ENCODE measurements at places on chromosomes 6 and 20. TPM values are rescaled to one million over a fixed set of nuclear protein-coding genes. Genes with fewer than 3 reads are reported as not detected.

DNA sequence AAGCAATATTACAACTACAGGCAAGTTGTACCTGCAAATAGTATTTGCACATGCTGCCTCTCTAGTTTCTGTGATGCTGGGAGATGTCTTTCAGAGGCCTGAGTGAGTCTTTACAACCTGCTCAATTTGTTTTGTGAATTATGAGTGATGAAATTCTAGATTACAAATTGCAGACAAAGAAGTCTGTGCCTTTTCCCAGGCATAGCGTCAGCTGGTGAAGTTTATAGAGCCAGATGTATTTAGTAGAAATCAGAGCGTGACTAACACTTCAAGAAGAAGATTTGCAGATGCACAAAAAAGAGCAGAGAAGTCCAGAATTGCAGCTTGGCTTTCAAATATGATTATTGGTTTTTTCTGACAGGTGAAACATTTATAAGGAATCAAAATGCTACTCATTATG, 289.9 kb downstream of the PLCB1 start:
- H3K4me3 ChIP-seq = no peak overlapping the region
- H3K27ac ChIP-seq = no peak overlapping the region
- no peaks in the 10 kb centered on the region for H3K27me3 ChIP-seq
- no peaks in the 10 kb centered on the region for H3K4me1 ChIP-seq
- H3K36me3 ChIP-seq = no peaks in the 10 kb centered on the region

TSBP1 gene
- total RNA-seq = not detected

- no peak overlapping the region for H3K27ac ChIP-seq
- no peak overlapping the region for H3K4me3 ChIP-seq
- no peaks in the 10 kb centered on the region for H3K27me3 ChIP-seq
- no peaks in the 10 kb centered on the region for H3K4me1 ChIP-seq
Measured at GRCh38 chr6:132872923-132873322, 58.6 kb downstream of the RPS12 start.

GRCh38 chr6:25014791-25015560, 79.2 kb upstream of the RIPOR2 start:
- no peak overlapping the region for H3K27ac ChIP-seq
- no peak for DNase-seq
- no peaks in the 10 kb centered on the region for H3K36me3 ChIP-seq
- H3K4me1 ChIP-seq = no peaks in the 10 kb centered on the region
- no peaks in the 10 kb centered on the region for H3K27me3 ChIP-seq

DNA sequence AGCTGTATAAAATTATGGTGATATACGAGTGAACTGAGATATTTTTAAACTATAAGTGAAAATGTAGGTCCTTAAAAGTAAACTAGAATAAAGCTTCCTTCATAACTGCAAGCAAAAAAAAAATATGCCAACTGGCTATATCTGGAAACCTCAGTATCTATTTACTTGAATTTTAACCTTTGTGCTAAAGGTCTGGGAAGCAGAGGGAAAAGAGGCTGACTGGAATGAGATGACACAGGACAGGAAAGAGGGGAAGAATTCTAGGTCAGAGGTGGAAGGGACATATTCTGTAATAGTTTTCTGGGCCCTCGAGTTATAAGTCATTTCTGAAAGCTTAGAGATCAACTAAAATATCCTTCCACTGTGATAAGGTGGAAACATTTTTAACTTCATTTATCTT, 46.8 kb downstream of the AIG1 start:
- no peak overlapping the region for H3K4me3 ChIP-seq
- DNase-seq = no peak
- no peaks in the 10 kb centered on the region for H3K27me3 ChIP-seq
- H3K4me1 ChIP-seq = peaks cover 2% of the 10 kb centered on the region

GRCh38 chr20:52410731-52411234, 219.2 kb upstream of the ZFP64 start:
- H3K27me3 ChIP-seq = no peaks in the 10 kb centered on the region
- H3K4me1 ChIP-seq = no peaks in the 10 kb centered on the region
- DNase-seq = no peak
- H3K36me3 ChIP-seq = no peaks in the 10 kb centered on the region

GRCh38 chr6:127077886-127078285, 40.6 kb upstream of the RSPO3 start:
- H3K27ac ChIP-seq = no peak overlapping the region
- H3K4me1 ChIP-seq = no peaks in the 10 kb centered on the region
- H3K4me3 ChIP-seq = no peak overlapping the region
- H3K36me3 ChIP-seq = no peaks in the 10 kb centered on the region
- no peaks in the 10 kb centered on the region for H3K27me3 ChIP-seq

FOXS1 gene
- total RNA-seq = 20.2 TPM

TSPO2 gene
- not detected for total RNA-seq

DNA sequence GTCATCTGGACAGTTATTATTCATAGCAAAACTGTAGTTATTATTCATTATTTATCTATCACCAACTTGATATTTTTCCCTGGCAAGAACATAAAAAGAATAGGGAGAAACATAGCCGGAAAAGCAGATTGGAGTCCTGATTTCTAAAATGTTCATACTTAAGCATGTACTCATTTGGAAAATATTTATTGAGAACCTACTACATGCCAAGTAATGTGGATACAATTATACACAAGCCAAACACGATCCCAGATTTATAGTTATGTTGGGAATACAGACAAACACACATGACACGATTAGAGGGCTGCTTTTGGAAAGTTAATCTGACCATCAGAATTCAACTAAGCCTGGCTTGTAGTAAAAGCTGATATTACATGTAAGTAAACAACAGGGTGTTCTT, 30.7 kb downstream of the ARHGAP18 start:
- H3K27me3 ChIP-seq = no peaks in the 10 kb centered on the region
- no peak for DNase-seq
- H3K36me3 ChIP-seq = no peaks in the 10 kb centered on the region
- peaks cover 2% of the 10 kb centered on the region for H3K4me1 ChIP-seq

TNXB gene
- 146 TPM for total RNA-seq

DNA sequence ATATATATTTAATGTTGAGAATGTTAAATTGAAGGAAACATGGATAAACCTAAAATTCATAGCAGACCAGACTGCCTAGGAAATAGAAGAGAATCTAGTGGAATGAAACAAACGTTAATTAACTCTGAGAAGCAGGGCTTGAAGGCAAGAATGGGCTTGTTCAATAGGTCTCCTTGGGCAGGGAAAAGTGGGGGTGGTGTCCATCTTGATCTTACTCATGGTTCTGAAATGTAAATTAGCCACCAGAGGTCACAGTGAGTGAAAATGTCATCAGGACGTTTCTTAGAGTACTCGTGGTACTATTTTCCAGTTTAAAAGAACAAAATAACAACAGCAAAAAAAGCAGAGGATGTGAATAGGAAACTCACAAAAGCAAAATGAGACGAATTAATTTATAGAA, 66.8 kb upstream of the BTBD3 start:
- no peaks in the 10 kb centered on the region for H3K4me1 ChIP-seq
- no peak overlapping the region for H3K4me3 ChIP-seq

GRCh38 chr20:58871533-58872102, 19.1 kb downstream of the GNAS start:
- no peaks in the 10 kb centered on the region for H3K36me3 ChIP-seq
- DNase-seq = no peak
- H3K27me3 ChIP-seq = no peaks in the 10 kb centered on the region

ZNF831 gene
- total RNA-seq = 0.68 TPM

GRCh38 chr6:160756871-160757270, 54.8 kb downstream of the PLG start:
- no peaks in the 10 kb centered on the region for H3K4me1 ChIP-seq
- no peaks in the 10 kb centered on the region for H3K27me3 ChIP-seq
- no peak overlapping the region for H3K27ac ChIP-seq
- H3K36me3 ChIP-seq = no peaks in the 10 kb centered on the region
- no peak for DNase-seq

- H3K4me3 ChIP-seq = no peak overlapping the region
- no peaks in the 10 kb centered on the region for H3K27me3 ChIP-seq
- DNase-seq = peak; percentile 18
- H3K27ac ChIP-seq = no peak overlapping the region
- peaks cover 2% of the 10 kb centered on the region for H3K36me3 ChIP-seq
Measured at GRCh38 chr20:44057698-44058675, 129.0 kb downstream of the JPH2 start.

BPIFB1 gene
- total RNA-seq = not detected

Data from aorta (tissue), 5 donors.